ENCODE measurements at places on chromosomes 1 and 21. TPM values are rescaled to one million over a fixed set of nuclear protein-coding genes. Genes with fewer than 3 reads are reported as not detected.

KIFAP3 gene
- 18.3 TPM for total RNA-seq

FAM3B gene
- total RNA-seq, result 0.35 TPM

PIGR gene
- 7,504 TPM for total RNA-seq

CATSPERE gene
- 0.27 TPM for total RNA-seq

DNM3 gene
- total RNA-seq, result 2.6 TPM

Data from colonic mucosa (tissue), 4 donors.